Left ventricle myocardium inferior (tissue), 1 donor: ENCODE measurements at places on chromosomes 2 and 18. TPM values are rescaled to one million over a fixed set of nuclear protein-coding genes. Genes with fewer than 3 reads are reported as not detected.

- no peak overlapping the region for H3K4me3 ChIP-seq
- H3K27ac ChIP-seq = no peak overlapping the region
- H3K4me1 ChIP-seq = peaks cover 5% of the 10 kb centered on the region
These were observed 666.1 kb downstream of the BCL11A start for GRCh38 chr2:59887366-59887765.

GRCh38 chr2:174630107-174630506 is 32.5 kb upstream of the WIPF1 start:
- no peaks in the 10 kb centered on the region for H3K36me3 ChIP-seq
- H3K4me1 ChIP-seq = peaks cover 44% of the 10 kb centered on the region
- H3K4me3 ChIP-seq = no peak overlapping the region
- no peak for DNase-seq
- H3K27me3 ChIP-seq = no peaks in the 10 kb centered on the region
- H3K27ac ChIP-seq = no peak overlapping the region

CDKL4 gene
- total RNA-seq = 0.66 TPM

TRAF3IP1 gene
- 14.6 TPM for total RNA-seq
